CD4-positive, alpha-beta memory T cell (primary cell): ENCODE measurements at places on chromosomes 11 and 22. TPM values are rescaled to one million over a fixed set of nuclear protein-coding genes. Genes with fewer than 3 reads are reported as not detected.
A peak's percentile ranks its signal among the peaks of the same experiment; 100 is the strongest.

- no peak for DNase-seq
These were observed 442.2 kb downstream of the BUD13 start for GRCh38 chr11:116330439-116331185.

- no peak for DNase-seq
These were observed 72.3 kb downstream of the ADM start for GRCh38 chr11:10377183-10377582.

DNA sequence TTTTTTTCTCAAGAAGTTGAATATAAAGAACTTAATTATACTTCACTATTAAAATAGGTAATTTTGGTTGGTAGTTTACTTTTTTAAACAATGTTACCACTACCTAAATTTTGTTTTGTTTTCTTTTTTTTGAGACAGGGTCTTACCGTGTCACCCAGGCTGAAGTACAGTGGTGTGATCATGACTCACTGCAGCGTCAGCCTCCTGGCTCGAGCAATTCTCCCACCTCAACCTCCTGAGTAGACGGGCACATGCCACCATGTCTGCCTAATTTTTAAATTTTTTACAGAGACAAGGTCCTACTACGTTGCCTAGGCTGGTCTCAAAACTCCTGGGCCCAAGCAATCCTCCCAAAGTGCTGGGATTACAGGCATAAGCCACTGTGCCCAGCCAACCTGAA, 17.6 kb downstream of the SPCS2 start:
- no peak for DNase-seq

- DNase-seq, result no peak
These were observed 42.6 kb downstream of the DKK3 start for GRCh38 chr11:11965656-11966353.

DNA sequence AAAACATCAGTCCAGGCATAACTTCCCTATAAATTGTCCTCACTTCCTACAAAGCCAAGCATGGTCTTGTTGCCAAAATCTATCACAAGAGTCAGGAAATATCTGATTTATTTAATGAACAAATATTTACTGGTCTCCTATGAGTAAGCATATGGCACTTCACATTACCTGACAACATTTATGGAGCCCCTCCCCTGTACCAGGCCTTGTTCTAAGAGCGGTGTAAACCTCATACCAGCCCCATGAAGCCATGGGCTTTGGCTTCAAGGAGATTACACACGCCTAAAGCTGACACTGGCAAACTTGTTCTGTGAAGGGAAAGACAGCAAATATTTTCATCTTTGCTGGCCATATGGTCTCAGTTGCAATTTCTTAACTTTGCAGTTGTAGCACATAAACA, 43.0 kb upstream of the EIF3D start:
- no peak for DNase-seq

GRCh38 chr11:128783513-128783912, 83.6 kb downstream of the KCNJ1 start:
- no peak for DNase-seq

DNA sequence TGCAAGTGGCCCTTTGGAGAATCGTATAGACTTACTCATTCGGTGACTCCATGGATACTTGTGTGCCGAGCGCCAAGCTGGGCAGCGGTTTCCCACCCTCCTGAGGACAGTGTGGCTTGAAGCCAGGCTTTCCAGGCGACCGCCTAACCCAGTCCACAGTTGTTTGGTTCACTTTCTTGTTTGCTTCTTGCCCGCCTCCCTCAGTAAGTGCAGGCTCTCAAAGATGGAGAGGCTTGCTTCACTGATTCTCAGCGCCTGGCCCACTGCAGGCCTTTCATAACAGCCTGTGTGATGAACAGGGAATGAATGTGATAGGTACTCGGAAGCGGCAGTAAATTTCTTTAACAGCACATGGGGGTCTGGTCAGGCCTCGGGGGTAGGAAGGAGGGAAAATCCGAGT, 11.2 kb upstream of the MDK start:
- DNase-seq, result no peak

DNA sequence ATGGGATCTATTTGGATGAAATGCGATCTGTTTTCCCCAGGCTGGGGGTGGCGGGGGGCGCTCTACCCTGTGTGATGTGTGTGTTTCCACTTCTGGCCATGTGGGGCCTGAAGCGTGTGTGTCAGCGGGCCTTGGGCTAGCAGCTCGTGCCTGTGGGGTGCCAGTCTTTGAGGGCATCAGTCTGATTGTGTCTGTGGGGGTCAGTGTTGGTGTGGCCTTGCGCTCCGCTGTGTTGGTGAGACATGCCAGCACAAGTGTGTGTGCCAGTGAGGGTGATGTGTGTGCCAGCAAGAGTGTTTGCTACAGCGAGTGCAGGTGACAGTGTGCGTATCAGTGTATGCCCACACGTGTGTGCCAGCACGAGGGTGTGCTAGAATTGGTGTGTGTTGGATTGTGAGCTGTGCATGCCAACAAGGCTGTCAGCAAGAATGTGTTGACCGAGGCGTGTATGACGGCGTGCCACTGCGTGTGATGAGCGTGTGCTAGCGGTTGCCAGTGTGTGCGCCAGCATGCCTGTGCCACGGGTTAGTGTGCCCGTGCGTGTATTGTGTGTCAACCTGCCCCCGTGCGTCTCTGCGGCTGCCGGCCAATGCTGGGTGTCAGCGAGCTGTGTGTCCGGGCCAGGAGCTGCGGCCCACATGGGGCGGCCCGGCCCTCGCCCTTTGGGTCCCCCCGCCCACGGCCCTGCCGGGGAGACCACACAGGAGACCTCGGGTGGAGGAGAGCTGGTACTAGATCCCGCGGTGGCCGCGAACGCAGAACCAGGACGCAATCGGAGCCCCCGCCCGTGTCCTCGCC, 519 bp downstream of the ARRB1 start:
- peak; percentile 38 for DNase-seq

DNA sequence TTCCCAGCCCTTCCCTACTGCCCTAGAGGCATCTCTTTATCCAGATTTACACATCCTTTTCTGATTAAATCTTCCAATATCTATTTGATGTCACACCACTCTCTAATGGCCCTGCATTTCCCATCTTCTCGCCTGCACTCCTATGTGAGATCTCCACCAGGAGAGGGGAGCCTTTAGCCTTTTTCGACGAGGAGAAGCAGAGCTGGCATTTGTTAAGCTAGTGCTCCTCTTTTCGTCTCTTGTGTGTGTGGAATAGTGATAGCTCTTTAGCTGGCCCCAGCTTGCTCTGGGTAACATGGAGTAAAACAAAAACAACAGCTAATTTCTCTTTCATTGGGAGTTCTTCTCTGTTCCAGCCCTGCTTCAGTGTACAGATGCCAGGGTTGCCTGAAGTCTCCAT, 536.5 kb downstream of the NTM start:
- DNase-seq, result no peak

DNA sequence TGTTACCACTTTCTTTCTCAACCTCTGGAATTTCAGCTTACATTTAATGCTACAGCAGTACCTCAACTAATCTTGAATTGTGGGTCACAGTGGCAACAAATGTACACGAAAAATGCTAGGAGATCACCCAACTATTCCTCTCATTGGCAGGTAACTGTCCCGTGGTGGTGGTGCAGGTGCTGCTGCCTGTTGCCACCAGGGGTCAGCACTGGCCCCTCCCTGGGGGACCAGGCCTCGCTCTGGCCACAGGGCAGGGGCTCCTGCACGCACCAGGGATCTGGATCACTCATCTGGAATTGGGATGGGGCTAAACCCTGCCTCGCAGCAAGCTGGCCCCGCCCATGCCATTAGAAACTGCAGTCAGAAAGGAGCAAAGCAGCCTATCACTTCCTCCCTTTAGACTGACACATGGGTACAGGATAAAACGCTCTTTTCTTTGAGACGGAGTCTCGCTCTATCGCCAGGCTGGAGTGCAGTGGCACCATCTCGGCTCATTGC, 6.9 kb upstream of the POLDIP3 start:
- DNase-seq, result peak; percentile 53

DNA sequence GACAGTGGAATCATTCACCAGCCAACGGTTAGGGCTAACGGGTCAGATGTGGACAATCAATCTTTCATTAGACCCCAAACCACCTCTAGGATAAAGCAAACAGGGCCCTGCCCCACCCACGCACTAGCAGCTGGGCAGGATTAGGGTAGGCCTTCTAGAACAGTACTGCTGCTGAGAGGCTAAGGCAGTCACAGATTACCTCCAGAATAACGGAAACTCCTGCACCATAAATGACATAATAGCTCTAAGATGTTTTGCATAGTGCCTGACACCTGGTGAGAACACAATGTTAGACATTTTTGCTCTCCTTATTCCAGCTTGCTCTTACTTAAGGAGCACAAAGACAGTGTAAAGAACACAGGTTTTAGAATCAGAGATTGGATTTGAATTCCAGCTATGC, 1.8 kb downstream of the SYTL2 start:
- DNase-seq, result peak; percentile 28

DNA sequence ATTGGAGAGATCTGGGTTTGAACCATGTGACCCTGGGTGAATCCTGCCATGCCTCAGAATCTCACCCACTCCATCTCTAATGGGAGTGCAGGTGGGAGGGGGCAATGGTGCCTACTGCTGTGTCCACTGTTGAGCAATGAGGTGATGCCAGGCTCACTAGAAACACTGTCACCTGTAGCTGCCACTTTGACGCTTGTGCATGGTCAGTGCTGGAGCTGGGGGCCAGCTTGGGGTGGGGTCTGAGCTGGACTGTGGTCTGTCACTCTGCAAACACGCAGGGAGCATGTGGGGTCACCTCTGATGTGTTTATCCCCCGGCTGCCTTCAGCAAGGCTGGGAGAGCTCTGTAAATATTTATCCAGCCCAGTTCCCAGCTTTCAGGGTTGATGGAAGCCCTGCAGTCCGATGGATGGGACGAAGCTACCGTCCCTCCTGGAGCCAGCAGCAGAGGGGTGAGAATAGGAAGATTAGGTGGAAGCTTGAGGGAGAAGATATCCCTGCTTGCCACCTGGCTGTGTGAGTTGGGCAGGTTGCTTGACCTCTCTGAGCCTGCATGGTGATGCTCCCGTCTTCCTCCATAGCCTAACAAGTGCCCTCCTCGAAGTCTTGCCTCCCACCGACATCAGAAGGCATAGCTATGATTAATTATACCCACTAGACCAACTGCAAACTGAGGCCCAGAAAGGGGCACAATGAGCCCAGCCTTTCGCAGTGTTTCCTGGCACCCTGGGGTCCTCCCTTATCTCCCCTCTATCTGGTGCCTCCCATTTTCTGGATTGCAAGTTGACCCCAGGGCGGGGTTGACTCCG, 1.7 kb downstream of the MMP11 start:
- no peak for DNase-seq

DNA sequence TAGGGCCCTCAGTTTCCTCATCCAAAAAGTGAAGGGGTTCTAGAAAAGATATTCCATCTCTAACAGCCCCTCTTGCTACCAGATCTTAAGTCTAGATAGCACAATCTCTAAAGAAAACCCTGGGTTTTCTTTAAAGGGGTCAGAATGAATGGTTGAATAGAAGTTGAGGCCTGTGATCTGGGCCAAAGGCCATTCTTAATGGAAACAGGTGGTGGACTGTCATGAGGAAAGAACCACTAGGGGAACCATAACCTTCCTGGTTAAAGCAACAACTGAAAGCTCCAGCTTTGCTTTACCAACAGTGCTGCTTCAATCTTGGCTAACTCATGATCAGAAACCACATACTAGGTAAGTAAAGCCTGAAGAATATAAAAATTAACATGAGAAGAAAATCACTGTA, 1.8 kb downstream of the CELF1 start:
- DNase-seq, result peak; percentile 7

GRCh38 chr22:47328550-47329243, 566.2 kb downstream of the TBC1D22A start:
- no peak for DNase-seq

GRCh38 chr22:41900652-41901312, 14.1 kb downstream of the SHISA8 start:
- no peak for DNase-seq

OR6T1 gene
- not detected for polyA plus RNA-seq

RBX1 gene
- 150 TPM for polyA plus RNA-seq

TMEM121B gene
- polyA plus RNA-seq, result not detected

DUSP8 gene
- not detected for polyA plus RNA-seq

OR51B5 gene
- polyA plus RNA-seq, result not detected

C11orf65 gene
- 1.0 TPM for polyA plus RNA-seq

MOV10L1 gene
- not detected for polyA plus RNA-seq

PARVG gene
- 53.0 TPM for polyA plus RNA-seq

PLAAT4 gene
- polyA plus RNA-seq, result 416 TPM

TUBA8 gene
- 1.0 TPM for polyA plus RNA-seq

DDX25 gene
- not detected for polyA plus RNA-seq
